ENCODE measurements at places on chromosomes 3 and 15.

- no peak for DNase-seq
These were observed 163.3 kb downstream of the FEZF2 start for GRCh38 chr3:62210011-62210410.

- DNase-seq = no peak
These were observed 196.1 kb downstream of the ADAMTSL3 start for GRCh38 chr15:83850015-83850414.

GRCh38 chr15:100898661-100899462 lies 19.2 kb downstream of the ALDH1A3 start:
- no peak for DNase-seq

DNA sequence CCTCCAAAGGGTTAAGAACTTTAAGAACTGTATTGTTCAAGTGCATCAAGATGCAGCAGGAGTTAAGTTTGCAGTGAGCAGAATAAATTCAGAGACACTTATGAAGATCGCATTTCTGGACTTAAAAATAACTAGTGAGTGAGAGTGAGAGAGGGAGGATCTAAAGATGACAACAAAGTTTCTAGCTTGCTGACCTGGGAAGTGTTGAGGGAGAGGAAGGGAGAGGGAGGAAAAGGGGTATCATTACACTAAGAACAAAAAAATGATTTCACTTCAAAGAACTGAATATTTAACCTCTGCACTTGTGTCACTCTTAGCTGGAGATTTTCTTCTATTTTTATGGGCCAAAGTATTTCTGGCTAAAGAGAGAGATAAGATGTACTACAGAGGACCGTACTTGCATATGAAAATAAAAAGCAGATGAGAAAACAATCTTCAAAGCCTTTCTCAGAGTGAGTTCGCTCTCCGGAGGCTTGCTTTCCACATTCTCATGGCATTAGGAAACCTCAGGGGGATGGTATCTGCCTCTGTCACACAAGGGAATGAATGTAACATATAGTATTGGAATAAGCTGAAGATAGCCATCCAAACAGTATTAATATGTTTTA lies 91.4 kb upstream of the TJP1 start:
- DNase-seq = no peak

DNA sequence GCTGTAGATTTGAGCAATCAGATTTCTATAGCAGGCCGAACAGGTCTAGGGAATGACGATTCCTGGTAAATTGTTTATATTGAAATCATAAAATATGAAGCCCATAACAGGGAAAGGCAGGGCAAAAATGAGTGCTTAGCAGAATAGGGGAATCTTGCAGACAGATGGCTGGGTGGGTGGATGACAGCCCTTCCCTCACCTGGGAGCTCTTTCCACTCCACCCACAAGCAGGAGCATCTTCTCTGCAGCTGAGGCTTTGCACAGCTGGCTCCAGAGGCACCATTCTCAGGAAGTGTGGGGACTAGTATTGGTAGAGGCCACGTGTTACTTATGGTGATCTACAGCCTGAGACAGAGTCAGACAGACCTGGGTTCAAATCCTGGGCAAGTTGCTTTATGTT lies 55.9 kb upstream of the SYN2 start:
- DNase-seq = no peak

- no peak for DNase-seq
These were observed 49.0 kb downstream of the SEMA5B start for GRCh38 chr3:122978569-122978968.

DNA sequence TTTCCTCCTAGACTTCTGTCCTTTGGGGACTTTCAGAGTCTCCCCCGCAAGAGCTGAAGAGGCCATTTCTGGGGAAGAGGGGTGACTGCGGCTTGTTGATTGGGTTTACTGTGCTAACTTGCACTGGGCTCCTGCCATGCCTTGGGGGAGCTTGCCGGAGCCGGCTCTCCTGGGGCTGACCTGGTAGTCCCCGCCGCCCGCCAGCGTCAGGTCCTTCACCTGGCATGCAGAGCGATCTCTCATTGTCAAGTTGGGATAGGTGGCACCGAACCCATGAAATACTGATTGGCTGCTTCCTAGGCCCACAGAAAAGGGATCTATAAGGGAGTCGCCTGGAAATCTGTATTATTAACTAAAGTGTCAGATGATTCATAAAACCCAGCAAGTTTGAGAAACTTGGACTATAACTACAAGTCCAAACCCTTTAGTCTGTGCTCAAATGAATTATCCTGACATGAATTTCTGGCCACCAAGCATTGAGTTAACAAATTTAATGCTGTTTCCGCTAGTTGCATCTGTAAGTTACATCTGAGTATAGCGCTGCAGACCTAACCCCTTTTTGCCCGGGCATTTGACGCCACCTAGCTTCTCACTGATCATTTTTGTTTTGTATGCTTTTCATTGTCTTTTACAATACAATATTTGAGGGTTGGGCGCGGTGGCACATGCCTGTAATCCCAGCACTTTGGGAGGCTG lies 607 bp upstream of the IMP3 start:
- DNase-seq = peak; percentile 49

DNA sequence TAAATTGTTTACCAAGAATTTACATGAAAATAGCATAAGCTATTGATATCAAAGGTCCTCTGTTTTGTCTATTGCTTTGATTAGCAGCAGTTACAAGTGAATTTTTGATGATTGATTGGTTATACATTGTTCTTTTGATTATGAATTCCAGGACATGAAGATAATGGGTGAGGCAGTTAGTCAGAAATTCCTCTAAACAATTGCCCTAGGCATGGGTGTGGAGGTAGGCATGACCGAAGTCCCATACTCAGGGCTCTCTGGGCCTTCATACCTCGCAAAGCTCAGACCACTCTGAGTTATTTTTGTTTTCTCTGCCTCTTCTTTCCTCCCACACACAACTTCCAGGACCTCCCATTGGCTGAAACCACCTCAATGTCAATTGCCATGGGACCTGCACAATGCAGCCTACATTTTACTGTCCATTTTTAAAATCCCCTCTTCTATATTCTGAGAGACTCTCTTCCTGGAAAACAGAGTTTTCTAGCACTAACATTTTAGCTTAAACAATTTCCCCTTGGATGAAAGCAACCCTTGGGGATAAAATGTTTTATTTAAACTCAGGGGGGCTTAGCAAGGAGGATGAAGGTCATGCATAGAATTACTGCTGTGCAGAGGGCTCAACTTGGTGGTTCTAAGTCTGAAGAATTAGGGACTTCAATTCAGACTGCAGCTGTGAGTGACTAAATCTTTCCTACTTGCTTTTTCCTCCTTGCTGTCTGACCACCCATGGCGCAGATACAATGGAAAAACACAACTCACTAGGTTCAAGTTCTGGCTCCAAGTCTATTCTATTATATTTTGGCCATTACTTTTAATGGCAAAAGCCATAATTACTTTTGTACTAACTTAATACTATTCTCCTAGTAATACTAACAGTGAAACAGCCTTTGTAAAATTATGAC lies 594.8 kb downstream of the NTRK3 start:
- DNase-seq = no peak

DNA sequence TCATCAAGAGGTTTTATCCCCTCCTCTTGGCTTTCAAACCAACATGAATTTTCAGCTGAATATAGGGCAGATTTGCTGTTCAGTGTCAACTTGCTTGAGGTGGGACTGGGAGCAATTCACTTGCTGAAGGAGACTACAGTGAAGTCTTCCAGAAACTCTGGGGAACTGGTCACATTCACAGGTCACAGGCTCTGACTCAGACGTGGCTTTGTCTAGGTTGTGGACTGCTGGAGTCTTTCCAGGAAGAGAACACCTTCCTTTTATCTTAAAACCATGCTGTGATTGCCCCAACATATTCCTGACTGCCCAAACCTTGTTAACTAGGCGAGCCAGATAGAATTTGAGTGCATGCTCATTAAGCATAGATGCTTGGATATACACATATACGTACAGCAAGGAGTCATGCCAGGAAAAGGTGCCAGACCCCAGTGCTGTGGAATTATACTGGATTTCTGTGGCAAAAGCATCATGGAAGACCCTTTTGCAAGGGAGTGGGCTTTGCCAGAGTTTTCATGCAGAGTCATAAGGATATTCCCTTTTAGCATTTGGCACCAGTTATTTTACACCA lies 399.1 kb upstream of the TBL1XR1 start:
- no peak for DNase-seq

DNA sequence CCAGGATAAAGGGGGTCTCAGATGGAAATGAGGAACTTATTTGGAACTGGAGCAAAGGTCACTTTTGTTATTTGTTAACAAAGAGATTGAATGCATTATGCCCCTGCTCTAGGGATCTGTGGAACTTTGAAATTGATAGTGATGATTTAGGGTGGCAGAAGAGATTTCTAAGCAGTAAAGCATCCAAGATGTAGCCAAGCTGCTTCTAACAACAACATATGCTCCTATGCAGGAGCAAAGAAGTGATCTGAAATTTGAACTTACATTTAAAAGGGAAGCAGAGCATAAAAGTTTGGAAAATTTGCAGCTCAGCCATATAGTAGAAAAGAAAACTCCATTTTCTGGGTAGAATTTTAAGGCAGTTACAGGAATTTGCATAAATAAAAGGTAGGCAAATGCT lies 30.3 kb upstream of the CCDC50 start:
- no peak for DNase-seq

DNA sequence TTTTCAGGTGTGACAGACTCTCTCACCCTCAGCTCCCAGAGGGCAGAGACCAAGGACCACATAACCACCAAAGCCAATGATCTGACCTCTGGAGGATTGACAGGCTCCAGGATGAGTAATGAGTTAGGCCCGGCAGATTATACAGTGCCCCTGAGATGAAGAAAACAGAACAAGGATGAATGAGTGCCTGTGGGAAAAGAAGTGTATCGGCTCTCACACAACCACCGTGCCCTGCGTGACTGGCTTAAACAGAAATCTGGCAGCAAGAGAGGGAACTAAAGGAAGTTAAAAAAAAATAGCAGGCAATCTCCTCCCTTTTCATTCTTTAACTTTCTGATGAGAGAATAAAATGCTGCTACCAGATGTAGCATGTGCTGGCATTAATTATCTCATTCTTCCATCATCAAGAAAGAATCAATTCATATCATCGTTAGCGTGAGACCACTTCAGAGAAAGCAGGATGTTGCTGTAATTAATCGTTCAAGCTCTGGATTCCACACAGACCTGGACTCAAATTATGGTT lies 227.5 kb upstream of the COL8A1 start:
- no peak for DNase-seq

DNA sequence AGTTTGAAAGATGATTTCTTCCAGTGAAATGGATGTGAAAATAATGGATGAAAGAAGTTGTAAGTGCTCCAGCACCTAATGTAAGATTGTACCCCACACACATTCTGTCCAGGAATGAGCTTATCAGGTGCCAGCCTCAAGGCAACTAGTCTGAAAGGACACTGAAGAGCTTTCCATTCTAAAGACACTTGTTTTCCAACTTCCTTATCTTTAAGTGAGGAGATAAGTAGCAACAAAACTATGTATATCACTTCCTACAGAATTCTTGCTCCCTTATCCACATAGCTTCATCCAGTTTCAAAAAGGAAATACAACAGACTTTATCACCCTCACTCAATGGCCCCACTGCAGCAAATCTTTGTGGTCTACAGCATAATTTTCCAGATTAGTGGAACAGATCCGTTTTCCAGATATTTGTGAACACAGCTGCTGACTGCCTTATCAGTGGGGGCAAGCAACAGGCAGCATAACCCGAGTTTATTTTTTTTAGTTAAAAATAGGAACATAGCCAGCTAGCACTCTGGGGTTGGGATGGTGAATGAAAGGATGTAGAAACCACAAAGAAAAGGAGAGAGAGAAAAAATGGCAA lies 60.6 kb downstream of the CD200R1L start:
- DNase-seq = no peak

- DNase-seq = no peak
These were observed 51.2 kb upstream of the SAMMSON start for GRCh38 chr3:69948246-69948862.

DNA sequence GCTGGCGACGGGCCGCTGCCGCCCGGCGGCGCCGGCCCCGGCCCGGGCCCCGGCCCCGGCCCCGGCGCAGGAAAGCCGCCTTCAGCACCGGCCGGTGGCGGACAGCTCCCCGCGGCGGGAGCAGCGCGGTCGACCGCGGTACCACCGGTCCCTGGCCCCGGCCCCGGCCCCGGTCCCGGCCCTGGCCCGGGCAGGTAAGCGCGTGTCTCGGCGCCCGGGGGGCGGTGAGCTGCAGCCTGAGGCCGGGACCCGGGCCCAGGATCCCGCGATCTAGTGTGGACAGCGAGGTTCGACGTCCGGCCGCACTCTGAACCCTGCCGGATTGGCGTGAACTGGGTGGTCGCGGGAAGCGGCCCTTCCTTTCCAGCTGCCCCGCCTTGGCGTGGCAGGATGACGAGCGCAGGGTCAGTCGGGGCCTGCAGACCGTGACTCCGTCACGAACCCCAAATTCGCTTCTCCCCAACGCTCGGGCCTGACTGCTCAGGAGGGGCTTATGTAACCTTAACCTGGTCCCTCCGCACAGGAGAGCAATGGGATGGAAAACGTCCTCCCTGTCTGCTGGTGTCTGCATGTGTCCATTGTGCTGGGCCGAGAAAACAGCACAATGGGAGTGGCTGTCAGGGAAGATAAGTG lies 472 bp downstream of the BSN start:
- no peak for DNase-seq

- DNase-seq = no peak
These were observed 47.0 kb upstream of the SNRPA1 start for GRCh38 chr15:101342056-101342455.

- DNase-seq = no peak
These were observed 762.7 kb upstream of the CFAP20DC start for GRCh38 chr3:59812237-59813147.

DNA sequence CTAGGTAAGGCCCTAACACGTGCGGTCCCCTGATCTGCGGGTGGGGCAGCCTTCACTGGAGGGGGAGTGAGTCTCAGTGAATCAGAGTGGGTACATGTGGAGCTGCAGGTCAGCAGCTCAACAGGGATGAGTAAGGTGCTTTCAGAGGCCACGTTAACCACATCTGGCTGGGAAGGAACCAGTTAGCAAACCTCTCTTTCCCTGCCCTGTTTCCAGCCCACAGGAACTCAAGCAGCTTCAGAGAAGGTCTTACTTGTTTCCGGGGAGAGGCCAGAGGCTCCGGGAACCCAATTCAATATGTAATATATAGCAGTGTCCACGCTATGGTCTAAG lies 175.3 kb downstream of the XXYLT1 start:
- no peak for DNase-seq

DNA sequence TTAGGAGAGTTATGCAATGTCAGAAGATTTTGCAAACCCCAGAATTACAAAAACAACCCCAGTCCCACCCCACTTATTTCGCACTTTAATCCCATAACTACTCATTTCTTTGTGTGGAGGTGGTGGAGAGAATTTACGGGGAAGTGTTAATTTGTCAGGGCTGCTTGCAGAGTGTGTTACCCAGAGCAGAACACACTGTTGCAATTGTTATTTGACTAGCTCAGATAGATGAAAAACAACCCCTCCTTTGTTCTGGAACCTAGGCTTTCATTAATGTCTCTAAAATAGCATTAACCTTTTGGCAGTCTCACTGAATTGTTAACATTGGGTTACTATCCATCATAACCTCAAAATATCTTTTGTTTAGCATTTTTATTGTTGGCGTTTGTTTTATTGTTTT lies 55.8 kb upstream of the MINAR1 start:
- no peak for DNase-seq

DNA sequence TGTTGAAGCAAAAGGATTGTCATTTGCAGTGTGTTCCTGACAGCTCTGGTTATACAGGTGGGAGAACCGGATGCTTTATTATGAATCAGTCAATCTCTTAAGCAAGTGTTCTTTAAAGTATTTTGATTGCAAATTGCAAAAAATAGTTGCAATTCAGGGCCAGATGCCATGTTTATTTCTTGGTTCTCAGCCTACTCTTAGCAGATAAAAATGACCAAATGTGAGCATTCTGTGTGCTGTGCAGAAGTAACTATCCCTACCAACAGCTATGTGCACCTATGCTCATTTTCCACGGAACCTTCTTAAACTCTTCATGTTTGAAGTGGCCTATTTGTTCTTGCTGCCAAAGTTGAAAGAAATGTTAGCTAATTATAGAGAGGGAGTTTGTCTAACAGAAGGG lies 262.3 kb upstream of the RASGRP1 start:
- DNase-seq = no peak

All from naive thymus-derived CD8-positive, alpha-beta T cell (primary cell).